ENCODE measurements at places on chromosomes 7 and 10.

GRCh38 chr10:118207470-118208007 is 134.6 kb downstream of the FAM204A start:
- DNase-seq = no peak

DNA sequence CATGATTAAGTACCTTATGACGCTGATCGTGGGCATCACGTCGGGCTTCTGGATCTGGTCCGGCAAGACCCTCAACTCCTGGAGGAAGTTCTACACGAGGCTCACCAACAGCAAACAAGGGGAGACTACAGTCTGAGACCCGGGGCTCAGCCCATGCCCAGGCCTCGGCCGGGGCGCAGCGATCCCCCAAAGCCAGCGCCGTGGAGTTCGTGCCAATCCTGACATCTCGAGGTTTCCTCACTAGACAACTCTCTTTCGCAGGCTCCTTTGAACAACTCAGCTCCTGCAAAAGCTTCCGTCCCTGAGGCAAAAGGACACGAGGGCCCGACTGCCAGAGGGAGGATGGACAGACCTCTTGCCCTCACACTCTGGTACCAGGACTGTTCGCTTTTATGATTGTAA is 2.5 kb downstream of the FZD1 start:
- DNase-seq = no peak

GRCh38 chr7:42207420-42207819 is 29.6 kb downstream of the GLI3 start:
- DNase-seq = no peak

DNA sequence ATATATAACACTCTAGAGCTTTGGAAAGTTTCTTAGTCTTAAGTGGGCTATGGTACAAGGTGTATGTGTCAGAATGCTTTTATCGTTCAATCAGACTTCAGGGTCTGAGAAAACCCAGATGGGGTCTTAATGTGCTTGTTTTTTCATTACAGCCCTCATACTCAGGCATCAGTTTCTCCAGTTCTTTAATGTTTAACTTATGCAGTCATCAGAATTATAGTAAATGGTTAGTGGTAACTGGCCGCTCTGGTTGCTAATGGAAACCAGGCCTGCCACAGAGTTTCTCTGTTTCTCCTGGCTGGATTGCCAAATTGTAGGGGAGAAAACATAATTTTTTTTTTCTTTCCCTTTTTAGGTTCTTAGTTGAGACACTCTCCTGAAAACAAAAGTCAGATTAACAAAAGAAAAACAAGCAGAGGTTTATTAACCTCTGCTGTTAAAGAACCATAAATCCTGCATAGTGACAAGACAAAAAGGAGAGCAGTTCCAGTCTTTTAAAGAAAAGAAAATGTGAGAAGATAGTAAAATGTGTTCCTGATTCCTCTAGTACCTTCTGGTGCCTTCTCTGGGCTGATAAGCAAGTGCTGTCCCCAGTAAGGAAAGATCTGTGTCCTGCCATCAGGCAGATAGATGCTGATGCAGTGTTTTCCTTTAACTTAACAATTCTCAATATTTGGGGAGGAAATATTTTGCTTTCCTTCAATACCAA is 21.5 kb upstream of the GHITM start:
- DNase-seq = no peak

- DNase-seq = no peak
Observed at GRCh38 chr7:156041398-156041797, 229.1 kb upstream of the SHH start.

DNA sequence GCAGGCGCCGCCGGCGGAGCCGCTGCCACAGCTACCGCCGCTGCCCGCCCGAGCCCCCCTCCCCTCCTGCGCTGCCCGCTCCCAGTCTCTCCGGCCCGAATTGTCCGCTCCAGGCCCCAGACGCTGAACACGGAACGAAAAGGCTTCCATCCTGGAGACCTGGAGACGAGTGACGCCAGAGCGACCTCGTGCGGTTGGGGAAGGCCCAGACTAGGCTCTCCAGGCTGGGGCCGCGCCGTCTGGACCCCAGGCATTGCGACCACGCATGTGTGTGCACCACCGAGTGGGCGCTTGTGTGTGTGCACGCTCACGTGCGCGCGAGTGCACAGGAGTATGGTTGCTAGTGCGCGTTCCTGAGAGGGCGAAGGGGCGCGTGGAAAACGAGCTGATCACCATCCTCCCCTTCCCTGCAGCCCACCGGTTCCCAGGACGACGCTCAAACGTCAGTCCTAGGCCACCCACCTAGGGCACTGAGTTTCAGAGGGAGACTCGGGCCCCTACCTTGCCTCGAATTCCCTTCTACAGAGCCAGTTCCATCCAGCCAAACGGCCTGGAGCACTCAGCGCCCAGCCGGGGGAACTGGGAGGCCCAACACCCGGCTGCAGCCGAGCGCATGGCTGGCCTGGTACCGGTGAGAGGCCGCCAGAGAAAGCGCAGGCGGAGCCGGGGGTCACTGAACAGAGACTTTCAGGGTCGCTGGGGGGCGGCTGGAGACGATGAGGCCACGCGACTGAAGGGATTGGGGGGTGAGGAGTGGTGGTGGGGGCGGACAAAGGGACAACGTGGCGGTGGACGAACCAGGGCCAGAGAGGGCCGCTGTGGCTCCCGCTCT is 11.6 kb downstream of the LBX1 start:
- DNase-seq = no peak

DNA sequence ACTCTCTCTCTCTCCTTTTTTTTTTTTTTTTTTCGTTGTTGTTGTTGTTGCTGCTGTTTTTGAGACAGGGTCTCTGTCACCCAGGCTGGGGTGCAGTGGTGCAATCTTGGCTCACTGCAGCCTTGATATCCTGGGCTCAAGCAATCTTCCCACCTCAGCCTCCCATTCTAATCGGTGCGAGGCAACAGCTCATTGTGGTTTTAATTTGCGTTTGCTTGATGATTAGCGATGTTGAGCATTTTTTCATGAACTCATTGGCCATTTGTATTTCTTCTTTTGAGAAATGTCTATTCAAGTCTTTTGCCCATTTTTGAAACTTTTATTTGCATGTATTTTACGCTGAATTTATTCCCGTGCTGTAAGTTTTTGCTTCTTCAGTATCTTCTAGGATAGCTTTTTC is 13.3 kb upstream of the ZC3HAV1L start:
- DNase-seq = no peak

DNA sequence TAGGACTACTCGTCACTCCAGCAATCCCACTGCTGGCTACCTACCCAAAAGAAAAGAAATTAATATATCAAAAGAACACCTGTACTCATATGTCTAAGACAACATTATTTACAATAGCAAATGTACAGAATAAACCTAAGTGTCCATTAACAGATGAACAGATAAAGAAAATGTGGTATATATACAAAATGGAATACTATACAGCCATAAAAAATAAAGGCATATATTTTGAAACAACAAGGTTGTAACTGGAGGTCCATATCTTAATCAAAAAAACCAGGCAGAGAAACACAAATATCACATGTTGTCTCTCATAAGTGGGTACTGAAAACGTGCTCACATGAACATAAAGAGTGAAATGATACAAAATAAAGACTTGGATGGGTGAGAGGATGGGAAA is 1073.3 kb upstream of the PHF14 start:
- DNase-seq = no peak

GRCh38 chr7:77327932-77328628 is 88.1 kb downstream of the GSAP start:
- DNase-seq = no peak

GRCh38 chr7:129122751-129123509 is 21.6 kb upstream of the TSPAN33 start:
- no peak for DNase-seq

All from effector CD8-positive, alpha-beta T cell (primary cell).